ENCODE measurements at places on chromosomes 7 and 10.

DNA sequence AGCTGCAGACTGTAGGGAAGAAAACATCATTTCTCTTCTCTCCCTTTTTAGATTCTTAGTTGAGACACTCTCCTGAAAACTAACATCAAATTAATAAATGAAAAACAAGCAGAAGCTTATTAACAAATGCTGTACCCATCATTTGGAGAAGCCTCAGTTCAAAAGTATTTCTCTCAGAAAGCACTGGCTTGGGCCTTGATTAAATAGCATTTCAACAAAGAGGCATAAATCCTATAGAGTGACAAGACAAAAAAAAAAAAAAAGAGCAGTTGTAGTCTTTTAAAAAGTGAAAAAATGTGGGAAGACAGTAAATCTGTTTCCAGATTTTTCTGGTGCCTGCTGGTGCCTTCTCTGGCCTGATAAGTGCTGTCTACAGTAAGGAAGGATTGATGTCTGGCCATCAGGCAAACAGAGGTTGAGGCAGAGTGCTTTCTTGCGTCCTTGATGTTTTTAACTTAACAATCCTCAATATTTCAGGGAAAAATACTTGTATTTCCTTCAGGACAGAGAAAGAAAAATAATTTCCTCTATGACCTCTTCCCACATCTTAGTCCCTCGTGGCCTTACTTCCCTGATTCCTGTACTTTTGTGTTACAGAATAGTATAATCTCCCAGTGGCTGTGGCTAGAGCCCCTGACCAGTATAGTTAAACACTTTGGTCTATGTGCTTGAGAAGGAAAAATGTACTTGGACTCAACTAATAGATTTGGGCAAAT lies 300.5 kb downstream of the HGF start:
- DNase-seq: no peak

DNA sequence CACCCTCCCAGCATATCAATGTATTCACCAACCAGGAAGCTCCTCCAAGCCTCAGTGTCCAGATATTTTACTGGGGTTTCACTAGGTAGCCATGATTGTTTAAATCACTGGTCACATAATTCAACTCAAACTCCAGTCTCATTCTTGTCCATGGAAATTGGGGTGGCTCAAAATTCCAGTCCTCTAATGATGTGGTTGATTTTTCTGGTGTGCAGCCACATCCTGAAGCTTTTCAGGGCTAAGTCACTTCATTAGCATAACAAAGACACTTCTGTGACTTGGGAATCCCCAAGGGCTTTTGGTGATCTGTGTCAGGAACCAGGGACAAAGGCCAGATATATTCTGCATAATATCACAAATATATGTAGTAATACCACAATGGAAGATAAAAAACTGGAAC lies 786.9 kb upstream of the IGFBP3 start:
- no peak for DNase-seq

DNA sequence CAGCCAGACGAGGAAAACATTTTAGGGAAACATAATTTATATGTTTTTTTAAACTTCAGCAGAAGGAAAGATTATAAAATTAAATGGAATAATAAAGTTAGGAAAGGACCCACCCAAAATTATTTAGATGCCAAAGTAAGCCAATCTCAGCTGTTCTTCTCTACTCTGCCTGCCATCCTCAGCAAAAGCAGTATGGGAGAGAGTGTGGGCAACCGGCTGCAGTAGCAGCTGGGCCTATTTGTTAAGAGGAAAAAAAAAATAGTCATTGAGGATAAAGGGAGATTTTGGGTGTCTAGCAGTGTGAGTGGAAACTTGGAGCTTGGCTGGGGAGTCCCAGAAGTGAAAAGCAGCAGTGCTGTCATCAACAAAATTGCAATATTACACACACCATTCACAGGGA lies 15.4 kb downstream of the SEMA3E start:
- no peak for DNase-seq

DNA sequence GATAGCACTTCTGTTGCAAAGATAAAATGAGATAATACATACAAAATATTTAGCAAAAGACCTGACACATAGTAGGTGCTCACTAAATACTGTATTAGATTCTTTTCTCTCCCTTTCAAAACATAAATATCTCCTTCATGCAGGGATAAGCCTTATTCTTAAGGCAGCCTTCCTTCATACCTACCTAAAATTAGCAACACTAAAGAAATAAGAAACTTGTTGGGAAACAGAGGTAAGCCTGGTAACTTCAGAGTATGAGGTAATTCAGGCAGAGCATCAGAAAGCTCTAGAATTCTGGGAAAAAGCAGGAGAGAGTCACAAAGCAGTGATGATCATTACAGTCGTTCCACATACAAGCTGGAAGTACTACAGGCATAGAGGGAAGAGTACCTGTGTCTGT lies 15.2 kb downstream of the HIBADH start:
- no peak for DNase-seq

- DNase-seq: no peak
Observed at GRCh38 chr10:75238182-75239095, 2.7 kb upstream of the COMTD1 start.

DNA sequence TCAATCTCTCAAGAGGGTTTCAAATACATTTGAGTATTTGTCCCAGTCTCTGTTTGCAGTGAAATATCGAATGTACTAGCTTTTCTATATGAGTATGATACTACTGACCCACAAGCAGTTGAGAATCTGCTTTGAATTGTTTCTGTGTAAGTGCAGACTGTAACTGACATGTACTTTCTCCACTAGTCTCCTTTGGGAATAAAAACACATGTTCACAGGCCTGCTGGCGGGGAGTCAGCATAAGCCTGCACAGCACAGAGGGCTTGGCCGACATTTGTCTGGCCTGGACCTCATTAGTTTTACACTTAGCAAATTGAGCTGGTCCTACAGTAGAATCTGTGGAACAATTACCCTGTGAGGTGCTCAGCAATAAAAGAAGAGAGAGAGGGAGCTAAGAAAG lies 72.6 kb downstream of the ITGB8 start:
- DNase-seq: peak; percentile 7

DNA sequence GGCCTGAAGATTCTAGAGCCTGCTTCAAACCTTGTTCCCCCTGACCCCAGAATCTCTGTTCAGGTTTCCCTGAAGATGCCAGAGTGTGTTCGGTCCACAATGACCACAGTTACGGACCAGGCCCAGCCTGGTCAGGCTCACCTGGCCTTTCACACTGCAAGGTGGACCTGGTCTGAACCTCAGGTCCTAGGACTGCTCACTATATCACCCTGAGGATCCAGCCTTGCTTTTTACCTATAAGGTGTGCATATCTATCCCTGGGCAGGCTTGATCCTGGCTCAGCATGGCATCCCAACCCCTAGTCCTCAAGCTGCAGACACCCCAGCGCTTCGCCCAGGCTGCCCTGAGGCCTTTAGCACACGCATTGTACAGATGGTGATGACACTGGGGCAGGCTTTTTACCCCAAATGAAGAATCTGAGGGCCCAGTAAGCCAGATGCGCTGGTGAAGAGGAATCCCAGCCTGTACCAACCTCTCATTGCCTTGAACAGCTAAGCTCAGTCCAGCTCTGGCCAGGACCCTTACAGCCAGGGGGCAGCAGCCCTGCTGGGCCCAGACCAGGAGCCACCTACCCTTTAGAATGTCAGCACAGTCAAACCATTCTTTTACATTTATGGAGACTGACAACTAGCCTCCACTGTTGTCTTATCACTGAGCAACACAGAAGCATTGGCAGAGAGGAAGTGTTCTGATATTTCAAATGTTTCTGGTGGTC lies 28.0 kb downstream of the MAT1A start:
- no peak for DNase-seq
